ENCODE measurements at places on chromosomes 3 and 15.

DNA sequence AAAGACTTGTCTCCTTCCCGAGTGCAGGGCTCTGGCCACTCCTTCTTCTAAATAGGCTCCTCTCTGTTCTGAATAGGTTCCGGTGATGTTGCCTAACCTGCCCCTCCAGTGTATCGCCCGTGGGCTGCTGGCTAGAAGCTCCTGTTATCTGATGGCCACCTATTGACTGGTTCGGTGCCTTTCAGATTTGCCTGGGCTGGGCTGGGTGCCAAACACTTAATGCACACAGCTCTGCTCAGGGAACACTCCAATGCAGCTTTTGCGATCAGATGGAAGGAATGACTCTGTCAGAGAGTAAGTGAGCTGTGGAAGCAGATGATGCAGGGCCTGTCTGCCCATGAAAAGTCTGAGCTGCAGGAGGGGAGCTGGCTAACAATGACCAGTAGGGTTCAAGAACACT lies 112.9 kb downstream of the CORO2B start:
- no peak for DNase-seq

GRCh38 chr3:51681453-51681852 lies 10.4 kb downstream of the TEX264 start:
- DNase-seq = no peak

DNA sequence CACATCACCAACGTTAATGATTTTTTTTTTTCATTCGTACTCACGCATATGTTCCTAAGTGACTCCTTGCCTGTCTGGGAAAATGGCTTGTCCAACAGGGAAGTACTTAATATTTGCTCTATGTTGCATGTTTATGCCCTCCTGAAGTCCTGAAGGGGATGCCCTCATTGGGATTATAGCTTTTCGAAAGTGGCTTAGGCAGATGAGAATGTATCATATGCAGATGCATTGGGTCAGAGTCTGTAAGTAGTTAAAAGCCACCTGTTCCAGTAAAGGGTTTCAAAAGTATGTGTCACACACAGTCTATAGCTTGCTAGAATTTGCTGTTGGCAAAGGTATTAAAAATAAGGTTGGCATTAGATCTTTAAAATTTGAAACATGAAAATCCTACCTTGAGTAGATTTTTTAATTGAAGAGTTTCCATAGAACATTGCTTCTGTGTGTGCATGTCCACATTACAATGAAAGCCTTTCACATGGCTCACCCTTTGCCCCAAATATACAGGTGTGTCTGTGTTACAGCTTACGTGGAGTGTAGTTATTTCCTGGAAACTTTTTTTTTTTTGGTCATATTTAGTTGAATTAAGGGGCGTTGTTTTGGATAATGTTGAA lies 2.1 kb downstream of the ABHD17C start:
- no peak for DNase-seq

DNA sequence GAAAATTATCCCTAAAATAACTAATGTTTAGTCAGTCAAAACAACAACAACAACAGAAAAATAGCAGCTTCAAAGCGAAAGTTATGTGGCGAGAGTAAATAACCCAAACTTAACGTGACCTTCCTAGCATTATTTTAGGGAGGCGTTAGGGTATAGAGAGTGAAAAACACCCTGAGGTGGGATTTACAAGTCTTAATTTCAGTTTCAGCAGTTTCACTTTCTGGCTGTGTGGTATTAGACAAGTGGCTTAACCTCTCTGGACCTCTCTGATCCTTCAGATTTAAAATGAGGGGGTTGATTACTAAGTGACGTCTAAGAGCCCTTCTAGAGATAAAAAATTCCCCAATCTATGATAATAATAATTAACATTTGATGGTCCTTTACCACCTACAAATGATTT lies 291.2 kb downstream of the ZBTB20 start:
- no peak for DNase-seq

DNA sequence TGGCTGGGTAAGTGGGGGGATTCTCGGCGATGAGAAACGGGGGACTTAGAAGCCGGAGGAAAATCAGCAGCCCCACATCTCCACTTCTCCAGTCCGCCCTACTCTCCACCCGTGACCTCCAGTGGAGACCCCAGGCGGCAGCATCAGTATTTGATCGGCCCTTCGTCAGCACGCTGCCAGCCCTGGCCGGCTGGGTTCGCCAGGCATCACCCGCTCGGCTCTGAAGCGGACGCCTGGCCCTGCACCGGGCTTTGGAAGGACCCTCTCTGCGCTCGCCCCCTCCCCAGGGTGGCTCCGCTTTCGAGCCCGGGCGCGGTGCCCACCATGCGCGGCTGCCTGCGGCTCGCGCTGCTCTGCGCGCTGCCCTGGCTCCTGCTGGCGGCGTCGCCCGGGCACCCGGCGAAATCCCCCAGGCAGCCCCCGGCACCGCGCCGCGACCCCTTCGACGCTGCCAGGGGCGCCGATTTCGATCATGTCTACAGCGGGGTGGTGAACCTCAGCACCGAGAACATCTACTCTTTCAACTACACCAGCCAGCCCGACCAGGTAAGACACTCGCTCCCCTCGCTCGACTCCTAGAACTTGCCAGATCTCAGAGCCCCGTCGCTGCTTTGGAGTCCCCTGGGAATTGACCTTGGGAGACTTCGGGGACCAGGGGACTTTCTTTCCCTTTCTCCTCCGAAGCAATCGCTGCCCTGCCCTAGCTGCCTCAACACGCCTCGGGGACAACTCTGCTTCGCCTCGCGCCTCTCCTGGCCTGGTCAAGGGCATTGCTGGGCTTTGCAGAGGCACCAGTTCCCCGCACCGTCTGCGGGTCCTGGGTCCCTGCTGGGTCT lies 561 bp downstream of the SIDT1 start:
- DNase-seq = no peak

GRCh38 chr3:155442072-155442471 lies 148.6 kb upstream of the STRIT1 start:
- DNase-seq = no peak

DNA sequence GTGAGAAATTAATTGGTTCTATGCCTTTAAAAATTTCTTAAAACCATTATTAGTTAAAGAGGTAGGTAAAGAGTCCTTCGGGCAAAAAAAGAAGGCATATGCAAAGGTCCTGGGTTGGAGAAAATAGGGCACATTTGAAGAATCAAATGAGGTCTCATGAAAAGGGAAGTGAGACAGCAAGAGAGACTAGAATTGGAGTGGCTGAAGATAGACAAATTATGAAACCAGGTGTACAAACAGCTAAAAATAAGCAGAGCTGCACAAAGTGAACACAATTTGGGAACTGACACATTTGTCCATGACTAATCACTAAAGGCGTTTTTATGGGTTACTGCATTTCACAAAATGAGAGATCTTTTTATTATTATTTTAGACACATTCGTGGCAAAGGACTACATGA lies 581.2 kb downstream of the PYDC2 start:
- DNase-seq = no peak

- DNase-seq = no peak
Observed at GRCh38 chr3:14237457-14237856, 58.8 kb downstream of the LSM3 start.

GRCh38 chr3:133962849-133963248 lies 66.9 kb downstream of the SLCO2A1 start:
- DNase-seq = no peak
